ENCODE measurements at places on chromosomes 1 and 21. TPM values are rescaled to one million over a fixed set of nuclear protein-coding genes. Genes with fewer than 3 reads are reported as not detected.
A peak's percentile ranks its signal among the peaks of the same experiment; 100 is the strongest.

DNA sequence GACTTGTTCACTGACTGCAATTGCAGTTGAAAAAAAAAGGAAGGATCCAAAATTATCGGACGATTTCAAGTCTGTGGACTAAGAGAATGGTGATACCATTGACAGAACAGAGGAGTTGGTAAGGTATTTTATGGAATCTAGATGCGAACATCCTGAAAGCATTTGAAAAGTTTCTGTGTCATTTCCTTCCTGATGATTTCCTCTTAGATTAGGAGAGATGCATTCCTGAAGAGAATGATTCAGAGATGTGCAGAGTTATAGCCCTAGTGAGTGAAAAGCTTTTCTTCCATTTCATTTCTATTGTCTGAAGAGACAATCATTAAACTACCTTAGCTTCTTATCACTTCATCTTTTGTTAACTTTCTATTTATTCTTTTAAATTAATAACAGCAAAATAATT lies 200.0 kb downstream of the KCNK2 start:
- no peaks in the 10 kb centered on the region for H3K4me1 ChIP-seq
- H3K36me3 ChIP-seq: no peaks in the 10 kb centered on the region
- H3K4me3 ChIP-seq: no peak overlapping the region
- H3K27ac ChIP-seq: no peak overlapping the region
- no peaks in the 10 kb centered on the region for H3K27me3 ChIP-seq
- no peak for DNase-seq

- H3K27ac ChIP-seq: no peak overlapping the region
- no peaks in the 10 kb centered on the region for H3K36me3 ChIP-seq
- H3K27me3 ChIP-seq: no peaks in the 10 kb centered on the region
Observed at GRCh38 chr1:30153743-30154449, 569.5 kb downstream of the MATN1 start.

DNA sequence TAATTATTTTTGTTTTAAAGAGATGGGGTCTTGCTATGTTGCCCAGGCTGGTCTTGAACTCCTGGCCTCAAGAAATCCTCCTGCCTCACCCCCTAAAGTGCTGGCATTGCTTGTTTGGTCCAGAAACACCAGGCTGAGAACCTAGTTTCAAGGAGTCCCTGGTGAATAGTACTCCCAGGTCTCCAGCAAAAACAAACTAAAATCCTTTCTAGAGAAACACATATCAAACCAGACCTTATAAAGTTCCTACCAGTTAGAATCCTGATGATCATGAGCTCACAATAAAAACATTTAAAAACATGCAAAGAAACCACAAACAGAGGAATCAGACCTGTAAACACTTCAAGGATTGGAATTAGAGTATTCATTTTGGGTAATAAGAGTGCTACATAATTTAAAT lies 34.4 kb upstream of the PADI1 start:
- H3K4me3 ChIP-seq: no peak overlapping the region
- no peaks in the 10 kb centered on the region for H3K4me1 ChIP-seq
- no peak for DNase-seq
- no peak overlapping the region for H3K27ac ChIP-seq
- no peaks in the 10 kb centered on the region for H3K36me3 ChIP-seq

GRCh38 chr1:205355075-205355453 lies 1.7 kb downstream of the KLHDC8A start:
- no peaks in the 10 kb centered on the region for H3K4me1 ChIP-seq
- peaks cover 44% of the 10 kb centered on the region for H3K27me3 ChIP-seq
- H3K27ac ChIP-seq: no peak overlapping the region
- H3K4me3 ChIP-seq: no peak overlapping the region
- no peak for DNase-seq

- peaks cover 9% of the 10 kb centered on the region for H3K4me1 ChIP-seq
- peaks cover 5% of the 10 kb centered on the region for H3K27me3 ChIP-seq
- no peaks in the 10 kb centered on the region for H3K36me3 ChIP-seq
- H3K4me3 ChIP-seq: peak overlapping the region; percentile 79
- H3K27ac ChIP-seq: peak overlapping the region; percentile 25
Observed at GRCh38 chr1:169105434-169106094, 926 bp upstream of the ATP1B1 start.

DNA sequence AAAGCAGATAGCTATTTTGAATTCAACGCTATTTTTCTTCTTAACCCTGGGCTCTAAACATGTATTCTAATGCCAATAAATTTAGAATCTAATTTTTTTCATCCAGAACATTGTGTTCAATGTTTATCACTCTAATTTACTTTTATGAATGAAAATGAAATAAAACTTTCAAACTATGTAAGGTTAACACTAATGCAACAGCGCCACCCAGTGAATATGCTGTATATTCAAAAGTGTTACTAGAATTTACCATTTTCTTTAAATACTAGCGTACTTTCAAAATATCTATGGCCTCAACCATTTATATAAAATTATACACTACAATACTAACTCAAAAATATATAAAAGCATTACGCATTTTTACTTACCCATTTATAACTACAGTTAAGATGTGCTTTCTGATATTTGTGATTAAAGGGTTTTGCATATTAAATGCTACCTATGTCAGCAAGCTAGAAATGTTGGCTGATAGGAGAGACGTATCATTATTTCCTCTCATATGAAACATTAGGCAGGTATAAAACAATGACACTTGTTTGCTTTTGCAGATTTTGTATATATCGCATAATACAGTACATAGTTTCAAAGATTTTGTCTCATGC lies 5.9 kb upstream of the NUF2 start:
- no peak overlapping the region for H3K27ac ChIP-seq
- peaks cover 2% of the 10 kb centered on the region for H3K4me1 ChIP-seq
- no peaks in the 10 kb centered on the region for H3K27me3 ChIP-seq
- H3K36me3 ChIP-seq: peaks cover 15% of the 10 kb centered on the region
- DNase-seq: peak; percentile 33

Gene TMPRSS3
- 1.1 TPM for polyA plus RNA-seq

GRCh38 chr1:52436817-52437216 lies 32.4 kb downstream of the PRPF38A start:
- H3K36me3 ChIP-seq: peaks cover 15% of the 10 kb centered on the region
- H3K4me3 ChIP-seq: no peak overlapping the region
- DNase-seq: no peak
- H3K27ac ChIP-seq: no peak overlapping the region
- no peaks in the 10 kb centered on the region for H3K27me3 ChIP-seq

DNA sequence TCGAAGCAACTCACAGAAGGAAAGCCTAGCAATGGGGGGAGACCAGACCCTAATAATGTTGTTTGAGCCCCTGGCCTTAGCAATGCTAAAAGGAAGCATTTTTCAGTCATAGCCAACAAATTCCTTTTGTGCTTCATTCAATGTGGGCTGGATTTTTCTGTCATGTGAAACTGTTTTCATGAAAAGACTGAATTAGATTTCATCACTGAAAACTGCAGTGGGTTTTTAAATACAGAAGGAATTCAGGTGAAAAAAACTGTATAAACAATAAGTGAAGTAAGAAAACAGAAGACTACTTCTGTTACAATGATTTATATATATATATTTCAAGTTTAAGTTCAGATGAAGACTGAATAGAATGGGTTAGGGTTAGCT lies 204.8 kb downstream of the SMYD3 start:
- no peaks in the 10 kb centered on the region for H3K36me3 ChIP-seq
- no peak overlapping the region for H3K4me3 ChIP-seq
- DNase-seq: no peak

DNA sequence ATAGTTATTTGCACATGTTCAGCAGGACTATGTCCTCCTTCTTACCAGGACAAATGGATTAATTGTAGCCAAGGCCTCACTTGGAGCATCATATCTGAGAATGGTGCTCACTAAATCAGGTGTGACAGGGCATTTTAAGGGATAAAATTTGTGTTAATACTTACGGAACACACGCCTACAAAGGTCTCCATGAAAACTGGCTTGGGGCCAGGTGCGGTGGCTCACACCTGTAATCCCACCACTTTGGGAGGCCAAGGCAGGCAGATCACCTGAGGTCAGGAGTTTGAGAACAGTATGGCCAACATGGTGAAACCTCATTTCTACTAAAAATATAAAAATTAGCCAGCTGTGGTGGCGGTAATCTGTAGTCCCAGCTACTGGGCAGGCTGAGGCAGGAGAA lies 75.1 kb upstream of the CAPZB start:
- DNase-seq: no peak
- no peak overlapping the region for H3K27ac ChIP-seq
- peaks cover 4% of the 10 kb centered on the region for H3K27me3 ChIP-seq
- no peaks in the 10 kb centered on the region for H3K36me3 ChIP-seq

- H3K4me3 ChIP-seq: no peak overlapping the region
- no peaks in the 10 kb centered on the region for H3K27me3 ChIP-seq
- no peaks in the 10 kb centered on the region for H3K36me3 ChIP-seq
- no peaks in the 10 kb centered on the region for H3K4me1 ChIP-seq
- DNase-seq: no peak
Observed at GRCh38 chr1:239944666-239945065, 147.0 kb upstream of the FMN2 start.

DNA sequence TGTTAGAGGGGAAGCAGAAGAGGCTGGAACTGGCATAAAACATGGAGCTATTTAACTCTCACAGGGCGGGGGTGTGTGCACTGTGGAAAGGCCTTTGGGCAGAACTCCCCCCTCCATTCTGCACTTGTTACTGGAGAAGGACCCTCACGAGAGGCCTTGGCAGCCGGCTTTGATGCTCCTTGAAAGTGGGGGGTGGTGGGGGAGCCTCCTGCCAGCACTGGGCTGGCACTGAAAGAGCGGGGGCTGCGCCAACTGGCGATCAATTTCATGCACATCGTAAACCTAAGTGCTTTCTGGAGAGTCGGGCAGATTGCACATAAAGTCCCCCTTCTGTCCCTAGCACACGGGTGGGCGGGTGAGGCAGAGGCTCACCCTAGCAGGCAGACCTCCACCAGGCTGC lies 28.9 kb downstream of the FOXO6 start:
- peaks cover 15% of the 10 kb centered on the region for H3K4me1 ChIP-seq
- no peak overlapping the region for H3K4me3 ChIP-seq
- no peaks in the 10 kb centered on the region for H3K36me3 ChIP-seq
- no peaks in the 10 kb centered on the region for H3K27me3 ChIP-seq

Gene MTMR11
- polyA plus RNA-seq: 2.7 TPM

- no peak overlapping the region for H3K27ac ChIP-seq
- no peaks in the 10 kb centered on the region for H3K36me3 ChIP-seq
- no peaks in the 10 kb centered on the region for H3K27me3 ChIP-seq
- H3K4me1 ChIP-seq: no peaks in the 10 kb centered on the region
- H3K4me3 ChIP-seq: no peak overlapping the region
- DNase-seq: no peak
Observed at GRCh38 chr1:186768906-186769305, 59.8 kb upstream of the PLA2G4A start.

Gene PAQR6
- polyA plus RNA-seq: 8.6 TPM

Gene LCE1E
- polyA plus RNA-seq: 0.30 TPM

- peaks cover 91% of the 10 kb centered on the region for H3K36me3 ChIP-seq
- H3K27me3 ChIP-seq: no peaks in the 10 kb centered on the region
- H3K4me1 ChIP-seq: no peaks in the 10 kb centered on the region
- H3K4me3 ChIP-seq: no peak overlapping the region
- DNase-seq: no peak
Observed at GRCh38 chr1:32052887-32053286, 19.9 kb upstream of the TMEM39B start.

Gene FCGR2B
- polyA plus RNA-seq: 10.9 TPM

DNA sequence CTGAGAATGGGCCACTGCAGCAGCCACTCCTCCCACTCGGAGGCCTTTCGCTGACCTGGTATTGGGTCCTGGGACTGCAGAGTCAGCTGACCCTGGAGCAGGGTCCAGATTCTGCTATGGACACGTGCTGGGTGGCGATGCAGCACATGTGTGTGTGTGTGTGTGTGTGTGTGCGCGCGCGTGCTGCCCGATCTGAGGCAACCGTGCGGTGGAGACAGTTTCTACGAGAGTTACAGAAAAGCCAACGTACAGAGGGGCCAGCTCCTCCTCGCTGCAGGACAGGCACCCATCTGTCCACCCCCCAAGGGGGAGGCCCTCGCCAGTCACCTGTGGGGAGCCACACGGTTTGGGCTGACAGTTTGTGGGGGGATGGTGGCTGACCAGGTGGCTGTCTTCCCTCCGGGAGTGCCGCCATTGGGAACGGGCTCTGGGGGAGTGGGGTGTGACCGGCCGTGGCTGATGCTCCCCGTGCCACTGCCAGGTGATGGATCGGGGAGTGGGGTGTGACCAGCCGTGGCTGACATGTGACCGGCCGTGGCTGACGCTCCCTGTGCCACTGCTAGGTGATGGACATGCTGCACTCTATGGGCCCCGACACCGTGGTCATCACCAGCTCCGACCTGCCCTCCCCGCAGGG lies 24.0 kb downstream of the CSTB start:
- no peak for DNase-seq
- H3K27ac ChIP-seq: no peak overlapping the region
- no peak overlapping the region for H3K4me3 ChIP-seq
- peaks cover 18% of the 10 kb centered on the region for H3K4me1 ChIP-seq
- H3K27me3 ChIP-seq: no peaks in the 10 kb centered on the region
- H3K36me3 ChIP-seq: peaks cover 7% of the 10 kb centered on the region

- H3K4me1 ChIP-seq: peaks cover 3% of the 10 kb centered on the region
- H3K4me3 ChIP-seq: no peak overlapping the region
- DNase-seq: no peak
Observed at GRCh38 chr1:100578201-100578600, 40.3 kb downstream of the GPR88 start.

GRCh38 chr21:31184459-31184858 lies 146.2 kb upstream of the KRTAP19-8 start:
- DNase-seq: peak; percentile 66
- H3K36me3 ChIP-seq: peaks cover 7% of the 10 kb centered on the region
- peak overlapping the region; percentile 35 for H3K4me3 ChIP-seq
- peak overlapping the region; percentile 86 for H3K27ac ChIP-seq
- H3K4me1 ChIP-seq: peaks cover 55% of the 10 kb centered on the region
- no peaks in the 10 kb centered on the region for H3K27me3 ChIP-seq

- peaks cover 2% of the 10 kb centered on the region for H3K36me3 ChIP-seq
- no peak overlapping the region for H3K4me3 ChIP-seq
- no peak for DNase-seq
- no peak overlapping the region for H3K27ac ChIP-seq
- H3K27me3 ChIP-seq: no peaks in the 10 kb centered on the region
Observed at GRCh38 chr21:14959343-14959742, 105.5 kb downstream of the NRIP1 start.

DNA sequence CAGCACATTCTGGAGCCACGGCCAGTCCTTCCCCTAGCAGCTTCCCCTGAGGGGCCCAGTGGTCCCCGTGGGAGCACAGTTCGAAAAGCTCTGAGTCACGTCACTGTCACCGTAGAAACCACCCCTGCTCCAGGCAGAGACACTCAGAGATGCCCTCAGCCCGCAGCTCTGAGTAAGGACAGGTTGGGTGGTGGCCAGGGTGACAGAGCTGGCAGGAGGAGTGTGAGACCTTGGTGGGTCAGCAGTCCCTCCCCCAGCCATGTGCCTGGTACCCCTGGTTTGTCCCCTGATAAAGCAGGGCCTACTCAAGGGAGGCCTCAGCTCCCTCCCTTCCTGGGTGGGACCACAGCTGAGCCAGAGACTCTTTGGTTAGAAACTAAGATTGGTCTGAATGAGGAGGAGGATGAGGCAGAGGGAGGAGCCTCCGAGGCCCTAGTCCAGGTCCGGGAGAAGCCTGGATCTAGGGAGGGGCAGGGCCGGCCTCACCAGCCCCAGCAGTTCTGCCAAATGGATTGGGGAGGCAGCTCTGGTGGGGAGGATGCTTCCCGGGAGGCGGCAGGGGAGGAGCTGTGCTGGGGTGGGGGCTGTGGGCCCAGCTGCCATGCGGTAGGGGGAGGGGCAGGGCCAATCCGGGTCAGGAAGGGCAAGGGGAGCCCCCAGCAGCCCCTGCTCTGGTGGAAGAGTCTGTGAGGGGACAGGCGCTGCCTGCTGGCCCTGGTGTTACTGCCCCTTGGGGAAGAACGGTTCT lies 55.2 kb downstream of the SLC9A1 start:
- no peak overlapping the region for H3K4me3 ChIP-seq
- H3K36me3 ChIP-seq: peaks cover 19% of the 10 kb centered on the region
- H3K27me3 ChIP-seq: no peaks in the 10 kb centered on the region
- H3K27ac ChIP-seq: peak overlapping the region; percentile 79

- no peaks in the 10 kb centered on the region for H3K36me3 ChIP-seq
- H3K4me1 ChIP-seq: no peaks in the 10 kb centered on the region
- no peak overlapping the region for H3K27ac ChIP-seq
- no peaks in the 10 kb centered on the region for H3K27me3 ChIP-seq
Observed at GRCh38 chr1:151942882-151943281, 33.6 kb upstream of the THEM4 start.
